H9 (cell line): ENCODE measurements at places on chromosomes 4 and X. TPM values are rescaled to one million over a fixed set of nuclear protein-coding genes. Genes with fewer than 3 reads are reported as not detected.
A peak's percentile ranks its signal among the peaks of the same experiment; 100 is the strongest.

MAMLD1 gene
- 0.48 and 0.53 TPM in 2 replicates for total RNA-seq

ZFX gene
- total RNA-seq, result 66.8 and 70.8 TPM in 2 replicates

DNA sequence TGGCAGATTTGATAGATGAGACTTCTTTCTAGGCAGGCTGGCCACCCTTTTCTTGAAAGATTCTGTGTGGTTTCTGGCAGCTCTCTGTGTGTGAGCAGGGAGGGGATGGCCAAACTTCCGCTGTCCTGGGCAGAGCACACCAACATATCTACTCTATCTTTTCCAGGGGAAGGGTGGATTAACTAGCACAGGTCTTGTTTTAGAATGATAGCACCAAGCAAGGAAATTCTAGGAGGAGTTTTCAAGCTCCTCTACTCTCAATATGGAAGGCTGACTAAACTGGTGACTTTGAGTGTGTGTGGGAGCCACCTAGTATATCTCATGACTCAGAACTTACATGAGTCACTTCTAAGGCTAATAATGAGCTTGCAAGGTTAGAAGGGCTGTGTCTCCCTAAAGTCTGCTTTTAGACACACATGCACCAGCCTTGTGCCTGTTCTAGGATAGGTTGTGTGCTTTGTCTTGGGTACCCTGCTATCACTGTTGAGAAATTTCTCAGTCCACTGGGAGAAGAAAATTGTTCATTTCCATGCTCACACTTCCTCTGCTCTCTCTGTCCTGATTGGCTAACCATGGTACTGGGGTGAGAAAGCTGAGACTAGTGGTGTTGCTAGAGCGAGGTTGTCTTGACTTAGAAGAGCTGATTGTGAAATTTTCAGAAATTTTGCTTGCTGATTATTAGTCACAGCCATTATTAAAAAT is 72.9 kb downstream of the YIPF6 start:
- H3K4me1 ChIP-seq, result no peaks in the 10 kb centered on the region

DNA sequence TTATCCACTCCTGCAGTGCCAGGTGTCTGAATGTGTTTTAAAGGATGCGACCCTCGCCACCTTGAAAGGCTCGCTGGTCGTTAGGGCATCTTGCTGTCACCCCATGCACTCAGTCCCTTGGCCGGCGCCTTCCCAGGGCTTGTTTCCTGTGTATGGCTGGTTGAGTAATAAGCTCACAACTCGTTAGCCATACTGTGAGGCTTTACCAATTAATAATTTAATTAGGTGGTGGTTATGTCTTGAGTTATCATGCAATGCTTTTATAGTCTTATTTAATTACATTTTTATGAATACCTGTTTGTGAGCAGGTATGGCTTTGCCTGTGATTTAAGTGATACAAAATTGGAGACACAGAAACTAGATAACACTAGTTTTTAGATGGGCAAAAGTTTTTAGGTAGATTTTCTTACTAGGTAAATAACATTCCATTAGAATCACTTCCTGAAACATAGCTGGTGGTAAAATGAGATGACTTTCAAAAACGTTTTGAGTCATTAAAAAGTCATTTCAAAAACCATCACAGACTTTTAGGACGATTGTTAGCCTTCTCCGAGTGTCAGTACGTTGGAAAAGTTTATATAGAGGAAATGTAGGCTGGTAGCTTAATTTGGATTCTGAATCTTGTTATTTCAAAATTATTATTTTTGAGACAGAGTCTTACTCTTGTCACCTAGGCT is 18.2 kb downstream of the PTTG2 start:
- peak overlapping the region; percentile 82 for H3K4me3 ChIP-seq
- H3K27ac ChIP-seq, result no peak overlapping the region
- peaks cover 17% of the 10 kb centered on the region for H3K4me1 ChIP-seq
- peaks cover 6% of the 10 kb centered on the region; the same call in 1 of the 2 replicates for H3K36me3 ChIP-seq
- DNase-seq, result no peak

DNA sequence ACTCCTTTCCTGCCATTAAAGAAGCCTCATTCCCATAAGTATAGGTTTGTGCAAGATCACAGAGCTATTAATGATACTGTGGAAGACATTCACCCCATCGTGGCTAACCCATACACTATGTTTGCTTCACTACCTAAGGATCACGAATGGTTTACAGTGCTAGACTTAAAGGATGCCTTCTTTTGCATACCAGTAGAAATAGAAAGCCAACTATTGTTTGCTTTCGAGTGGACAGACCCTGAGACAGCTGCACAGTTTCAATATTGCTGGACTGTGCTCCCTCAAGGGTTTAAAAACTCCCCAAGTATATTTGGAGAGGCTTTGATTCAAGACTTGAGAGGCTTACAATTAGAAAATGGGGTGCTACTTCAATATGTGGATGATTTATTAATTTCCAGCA is 16.0 kb upstream of the PAPSS1 start:
- H3K27me3 ChIP-seq, result peaks cover 2% of the 10 kb centered on the region; the same call in 1 of the 2 replicates
- peaks cover 9% of the 10 kb centered on the region for H3K4me1 ChIP-seq
- H3K4me3 ChIP-seq, result no peak overlapping the region
- no peak for DNase-seq
- H3K36me3 ChIP-seq, result no peaks in the 10 kb centered on the region
- H3K27ac ChIP-seq, result no peak overlapping the region

GRCh38 chr4:3436798-3437581 is 4.8 kb upstream of the HGFAC start:
- DNase-seq, result no peak
- no peaks in the 10 kb centered on the region for H3K36me3 ChIP-seq
- no peaks in the 10 kb centered on the region for H3K27me3 ChIP-seq
- H3K4me1 ChIP-seq, result no peaks in the 10 kb centered on the region

- no peak overlapping the region; the same call in 1 of the 2 replicates for H3K4me3 ChIP-seq
- H3K27ac ChIP-seq, result no peak overlapping the region
- H3K27me3 ChIP-seq, result no peaks in the 10 kb centered on the region
- DNase-seq, result no peak
Observed at GRCh38 chr4:1565598-1566295, 118.4 kb downstream of the FAM53A start.

DNA sequence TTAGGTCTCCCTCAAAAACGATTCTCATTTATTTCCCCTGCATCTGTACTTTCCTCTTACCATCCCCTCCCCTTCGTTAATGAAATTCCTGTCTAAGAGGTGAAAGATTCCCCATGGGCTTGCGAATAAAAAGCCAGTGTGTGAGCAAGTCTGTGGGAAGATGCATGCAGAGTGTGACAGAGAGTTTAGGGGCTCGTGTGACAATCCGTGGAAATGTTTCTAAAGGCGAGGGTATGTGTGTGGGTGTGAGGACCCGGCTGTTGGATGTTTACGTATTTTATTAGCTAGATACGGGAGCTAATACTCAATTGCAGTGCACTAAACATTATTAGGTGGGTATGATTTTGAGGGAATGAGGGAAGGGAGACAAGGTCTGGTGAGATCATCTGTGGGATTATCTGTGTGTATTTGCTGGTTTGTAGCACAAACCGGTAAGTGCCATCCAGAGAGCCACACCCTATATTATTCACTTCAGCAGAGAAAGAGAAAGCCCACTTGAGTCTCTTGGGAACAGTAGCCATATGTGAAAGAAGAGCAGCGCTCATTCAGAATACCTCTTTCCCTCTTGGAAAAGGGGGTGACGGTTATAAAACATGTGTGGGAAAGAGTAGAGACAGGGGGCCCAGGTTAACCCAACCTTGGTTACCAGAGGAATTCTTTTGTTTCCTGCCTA is 893 bp upstream of the HOPX start:
- DNase-seq, result no peak
- H3K27me3 ChIP-seq, result no peaks in the 10 kb centered on the region
- H3K4me1 ChIP-seq, result no peaks in the 10 kb centered on the region
- H3K27ac ChIP-seq, result no peak overlapping the region
- no peaks in the 10 kb centered on the region for H3K36me3 ChIP-seq

GRCh38 chr4:680928-681645 is 6.7 kb downstream of the MYL5 start:
- no peaks in the 10 kb centered on the region for H3K4me1 ChIP-seq
- no peak overlapping the region for H3K27ac ChIP-seq
- H3K36me3 ChIP-seq, result no peaks in the 10 kb centered on the region
- peak; percentile 77 for DNase-seq
- H3K4me3 ChIP-seq, result peak overlapping the region; percentile 75
- H3K27me3 ChIP-seq, result no peaks in the 10 kb centered on the region

GRCh38 chr4:130825284-130825683 is 1729.3 kb downstream of the C4orf33 start:
- no peaks in the 10 kb centered on the region for H3K4me1 ChIP-seq
- no peaks in the 10 kb centered on the region for H3K36me3 ChIP-seq
- no peak overlapping the region for H3K27ac ChIP-seq
- no peak for DNase-seq
- no peaks in the 10 kb centered on the region for H3K27me3 ChIP-seq

GRCh38 chr4:629915-630641 is 4.7 kb downstream of the PDE6B start:
- peak; percentile 14 for DNase-seq
- H3K36me3 ChIP-seq, result peaks cover 13% of the 10 kb centered on the region
- H3K4me1 ChIP-seq, result no peaks in the 10 kb centered on the region
- H3K27ac ChIP-seq, result no peak overlapping the region
- H3K27me3 ChIP-seq, result no peaks in the 10 kb centered on the region

DNA sequence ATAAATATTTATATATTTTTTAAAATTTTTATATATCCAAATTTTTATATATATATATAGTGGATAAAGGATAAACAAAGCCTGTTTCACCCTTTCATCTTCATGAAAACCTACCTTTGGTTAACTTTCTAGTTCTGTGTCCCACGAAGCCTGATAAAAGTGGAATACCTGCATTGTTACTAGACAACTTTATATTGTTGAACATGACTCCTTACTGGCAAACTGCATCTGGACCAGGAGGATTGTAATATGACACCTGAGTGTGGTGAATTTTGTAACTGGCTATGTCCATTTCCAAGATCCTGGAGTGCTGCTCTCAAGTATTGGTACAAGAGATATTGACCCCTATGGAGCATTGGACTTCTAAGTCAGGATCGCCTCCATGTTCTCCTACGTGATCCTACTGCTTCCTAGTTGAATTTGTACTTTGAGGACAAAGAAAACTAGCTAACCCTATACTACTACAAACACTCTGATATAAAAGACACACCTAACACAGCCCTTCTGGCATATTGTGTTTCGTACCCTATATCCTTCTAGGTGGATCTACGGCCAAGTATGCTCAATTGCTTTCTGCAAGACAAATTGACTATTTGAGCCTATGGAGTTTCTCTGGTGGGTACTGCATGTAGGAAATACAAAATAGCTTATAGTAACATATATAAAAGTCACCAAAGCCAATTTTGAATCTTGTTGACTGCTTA is 61.3 kb upstream of the PRRG1 start:
- H3K36me3 ChIP-seq, result no peaks in the 10 kb centered on the region; the same call in 1 of the 2 replicates
- no peaks in the 10 kb centered on the region for H3K4me1 ChIP-seq
- no peak overlapping the region for H3K4me3 ChIP-seq
- DNase-seq, result no peak
- no peaks in the 10 kb centered on the region for H3K27me3 ChIP-seq

DNA sequence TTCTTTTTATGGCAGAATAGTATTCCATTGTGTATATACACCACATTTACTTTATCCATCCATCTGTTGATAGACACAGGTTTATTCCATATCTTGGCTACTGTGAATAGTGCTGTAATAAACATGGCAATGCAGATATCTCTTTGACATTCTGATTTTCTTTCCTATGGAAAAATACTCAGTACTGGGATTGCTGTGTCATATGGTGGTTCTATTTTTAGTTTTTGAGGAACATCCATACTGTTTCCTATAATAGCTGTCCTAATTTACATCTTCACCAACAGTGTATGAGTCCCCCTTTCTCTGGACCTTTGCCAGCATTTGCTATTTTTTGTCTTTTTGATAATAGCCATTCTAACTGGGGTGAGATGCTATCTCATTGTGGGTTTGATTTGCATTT is 73.5 kb downstream of the GPAT3 start:
- H3K4me1 ChIP-seq, result no peaks in the 10 kb centered on the region; the same call in 1 of the 2 replicates
- H3K4me3 ChIP-seq, result no peak overlapping the region
- H3K36me3 ChIP-seq, result peaks cover 6% of the 10 kb centered on the region
- DNase-seq, result no peak
- H3K27ac ChIP-seq, result no peak overlapping the region

- no peak overlapping the region for H3K4me3 ChIP-seq
- H3K36me3 ChIP-seq, result peaks cover 9% of the 10 kb centered on the region
- H3K4me1 ChIP-seq, result no peaks in the 10 kb centered on the region
- no peaks in the 10 kb centered on the region for H3K27me3 ChIP-seq
Observed at GRCh38 chrX:102627640-102628039, 23.6 kb upstream of the GPRASP1 start.

TEX13D gene
- 0.15 TPM in 1 of 2 replicates, not detected in the other for total RNA-seq

DNA sequence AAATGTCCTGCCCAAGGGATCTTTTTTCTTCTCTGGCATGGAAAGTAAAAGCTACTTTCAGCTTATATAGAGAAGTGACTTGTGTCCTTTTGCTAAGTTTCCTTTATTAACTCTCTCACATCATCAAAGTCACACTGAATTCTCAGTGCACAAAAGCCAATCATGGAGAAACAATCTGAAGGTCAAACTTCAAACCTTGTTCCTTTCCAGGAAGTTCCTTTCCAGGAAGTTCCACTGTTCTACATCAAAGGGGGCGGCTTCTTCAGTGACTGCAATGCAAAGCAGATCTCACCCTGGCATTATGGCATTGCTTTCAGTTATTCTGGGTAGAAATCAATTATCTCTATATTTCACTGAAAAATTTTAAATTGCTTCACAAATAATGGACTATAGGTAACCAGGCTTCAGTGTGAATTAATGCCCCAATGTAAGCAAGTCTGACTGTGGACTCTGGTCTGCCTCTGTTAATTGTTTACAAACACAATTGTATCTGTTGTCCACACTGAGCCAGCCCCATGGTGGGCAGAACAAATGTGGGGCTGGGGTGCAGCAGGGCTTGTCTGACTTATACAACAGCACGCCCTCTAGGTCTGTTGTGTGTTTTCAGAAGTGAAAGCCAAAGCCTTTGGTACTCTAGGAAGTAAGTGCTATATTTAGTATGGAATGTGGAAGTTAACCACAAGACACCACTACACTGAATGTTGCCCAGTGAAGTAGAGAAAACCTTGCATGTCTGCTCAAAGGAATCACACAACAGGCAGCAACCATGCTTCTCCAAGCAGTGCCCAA is 98.8 kb downstream of the CDS1 start:
- no peak overlapping the region for H3K4me3 ChIP-seq
- no peak for DNase-seq
- no peaks in the 10 kb centered on the region for H3K4me1 ChIP-seq

DNA sequence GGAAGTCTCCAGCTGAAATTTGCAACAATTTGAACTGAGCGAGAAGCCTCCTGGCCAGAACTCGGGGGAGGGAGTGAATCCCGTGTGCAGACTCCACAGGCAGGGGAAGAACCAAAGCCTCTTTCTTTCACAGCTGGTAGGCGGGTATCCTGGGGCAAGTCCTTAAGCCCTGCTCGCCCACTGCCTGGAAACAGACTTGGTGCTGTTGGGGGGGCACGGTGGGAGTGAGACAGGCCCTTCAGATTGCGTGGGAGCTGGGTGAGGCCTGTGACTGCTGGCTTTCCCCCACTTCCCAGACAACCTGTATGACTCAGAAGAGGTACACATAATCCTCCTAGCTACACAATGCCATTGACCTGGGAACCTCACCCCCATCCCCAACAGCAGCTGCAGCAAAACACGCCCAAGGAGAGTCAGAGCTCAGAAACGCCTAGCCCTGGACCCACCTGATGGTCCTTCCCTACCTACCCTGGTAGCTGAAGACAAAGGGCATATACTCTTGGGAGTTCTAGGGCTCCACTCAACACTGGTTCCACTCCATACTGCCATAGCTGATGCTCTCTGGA is 22.4 kb upstream of the RLIM start:
- no peak overlapping the region for H3K27ac ChIP-seq
- DNase-seq, result no peak
- H3K36me3 ChIP-seq, result no peaks in the 10 kb centered on the region
- H3K27me3 ChIP-seq, result no peaks in the 10 kb centered on the region
- H3K4me3 ChIP-seq, result no peak overlapping the region
- no peaks in the 10 kb centered on the region for H3K4me1 ChIP-seq

GRCh38 chr4:123649645-123650391 is 253.2 kb downstream of the SPRY1 start:
- no peak overlapping the region for H3K4me3 ChIP-seq
- 0 out of 2 replicates have a peak, but pooled peaks cover 3% of the 10 kb centered on the region for H3K4me1 ChIP-seq
- H3K36me3 ChIP-seq, result peaks cover 7% of the 10 kb centered on the region
- no peak overlapping the region for H3K27ac ChIP-seq
- H3K27me3 ChIP-seq, result no peaks in the 10 kb centered on the region
